Stimulated activated CD4-positive, alpha-beta T cell treated with anti-CD3 and anti-CD28 coated beads, Interleukin-12 subunit alpha, Interleukin-12 subunit beta, amount 100 ng/mL, for 48 hours (primary cell): ENCODE measurements at places on chromosomes 2 and 18.

DNA sequence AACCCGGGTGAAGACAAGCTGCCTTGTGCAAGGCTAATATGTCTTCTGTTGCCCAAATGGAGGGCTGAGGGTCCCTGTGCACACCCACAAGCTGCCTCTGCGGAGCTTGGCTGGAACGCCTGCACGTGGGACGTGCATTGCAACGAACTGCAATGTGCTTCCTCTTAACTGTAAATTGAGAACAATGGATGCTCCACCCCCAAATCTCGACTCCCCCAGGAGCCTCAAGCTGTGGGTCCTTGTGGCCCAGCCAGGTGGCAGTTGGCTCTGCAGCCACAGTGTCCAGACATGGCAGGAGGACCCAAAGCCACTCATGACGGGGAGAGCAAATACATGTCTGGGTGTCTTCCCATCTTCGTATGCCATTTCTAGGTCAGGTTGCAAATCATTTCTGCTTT lies 90.1 kb downstream of the TWIST2 start:
- DNase-seq = no peak

- no peak for DNase-seq
Measured at GRCh38 chr2:41068740-41069139, 616.9 kb upstream of the SLC8A1 start.

DNA sequence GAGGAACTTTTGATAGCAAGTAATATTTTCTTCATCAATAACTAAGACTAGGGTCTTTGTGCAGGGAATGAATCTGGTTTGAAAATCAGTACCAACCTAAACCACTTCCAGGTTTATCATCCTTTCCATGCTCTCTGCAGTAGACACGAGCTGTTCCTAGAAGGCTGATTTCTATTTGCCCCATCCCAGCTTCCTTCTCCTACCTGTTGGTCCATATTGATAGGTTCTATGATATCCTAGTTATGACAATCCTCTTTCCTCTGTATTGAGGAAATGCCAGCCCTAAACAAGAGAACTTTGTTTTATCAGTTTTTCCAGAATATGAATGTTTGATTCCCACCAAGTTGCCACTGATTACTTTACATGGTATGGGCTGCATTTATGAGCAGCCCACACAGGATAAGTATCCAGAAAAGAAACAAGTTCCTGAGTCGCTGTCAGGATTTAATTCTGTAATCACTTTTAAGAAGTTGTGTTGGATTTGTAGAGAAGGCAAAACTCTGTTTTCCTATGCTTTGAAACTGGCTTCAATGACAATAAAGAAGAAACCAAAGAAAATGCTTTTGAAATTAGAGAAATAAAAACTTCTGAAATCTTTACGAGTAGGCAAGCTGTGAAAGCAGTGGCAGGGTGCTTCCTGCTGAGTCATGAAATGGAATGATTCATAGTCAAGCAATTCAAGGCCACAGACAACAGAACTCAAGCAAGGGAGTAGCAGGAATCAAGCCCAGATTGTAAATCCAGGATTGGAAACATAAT lies 37.3 kb upstream of the TANK start:
- DNase-seq = no peak

DNA sequence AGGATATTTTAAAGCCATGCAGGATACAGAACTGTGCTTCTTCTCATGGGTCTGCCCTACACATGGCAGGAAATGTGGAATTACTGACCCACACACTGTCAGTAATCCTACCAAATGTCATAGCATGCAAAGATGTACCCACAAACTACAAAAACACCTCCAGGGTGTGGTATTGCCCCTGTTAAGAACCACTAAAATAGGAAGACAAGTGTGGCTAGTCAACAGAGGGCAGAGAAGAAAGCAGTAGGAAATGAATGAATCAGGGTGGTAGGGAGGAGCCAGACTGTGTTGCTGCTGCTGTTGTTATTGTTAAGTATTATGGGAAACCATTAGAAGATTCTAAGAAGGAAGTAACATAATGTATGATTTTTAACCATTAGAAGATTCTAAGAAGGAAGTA lies 556.7 kb upstream of the ACVR2A start:
- no peak for DNase-seq

DNA sequence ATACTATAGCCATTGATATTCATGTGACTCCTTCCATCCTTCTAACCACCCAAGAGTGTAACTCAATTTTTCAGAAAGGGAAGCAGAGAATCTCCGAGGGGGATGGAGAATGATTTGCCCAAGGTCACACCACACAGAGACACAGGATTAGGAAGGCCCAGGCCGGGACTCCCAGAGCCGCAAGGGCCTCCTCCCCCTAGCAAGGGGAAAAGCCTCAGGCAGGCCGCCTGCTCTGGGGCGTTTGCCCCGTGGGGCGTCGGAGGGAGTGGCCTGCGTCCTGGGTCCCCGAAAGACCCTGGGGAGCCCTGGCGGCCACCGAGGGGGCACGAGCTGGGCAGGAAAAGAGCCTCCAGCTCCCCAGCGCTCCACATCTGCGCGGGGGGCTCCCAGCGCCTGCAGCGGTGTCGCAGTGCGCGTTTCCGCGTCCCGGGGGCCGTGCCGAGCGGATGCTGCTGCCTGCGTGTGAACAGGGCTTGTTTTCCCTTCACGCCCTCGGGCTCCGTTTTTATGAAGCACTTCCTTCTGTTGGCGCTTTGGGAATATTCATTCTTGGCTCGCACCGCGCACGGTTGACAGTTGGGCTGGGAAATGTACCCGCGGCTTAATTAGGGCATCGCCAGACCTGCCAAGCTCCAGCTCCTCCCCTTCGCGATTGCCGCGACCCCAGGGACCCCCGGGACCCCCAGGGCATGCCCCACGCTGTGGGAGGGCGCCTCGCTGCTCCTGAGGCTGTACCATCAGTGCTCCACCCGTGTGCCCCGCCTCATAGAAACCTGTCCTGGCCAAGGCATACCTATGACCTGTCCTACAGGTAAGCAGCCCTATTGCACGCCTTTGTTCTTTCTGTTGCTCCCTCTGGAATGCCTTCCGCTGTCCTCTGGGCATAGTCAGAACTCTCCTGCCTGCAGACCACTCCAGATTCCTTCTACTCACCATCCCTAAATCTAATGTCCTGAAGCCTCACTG lies 158.9 kb upstream of the GLI2 start:
- DNase-seq = no peak

GRCh38 chr2:69041214-69041613 lies 28.2 kb downstream of the ANTXR1 start:
- DNase-seq = no peak

GRCh38 chr2:100606726-100607343 lies 44.0 kb downstream of the PDCL3 start:
- peak; percentile 50 for DNase-seq

GRCh38 chr18:36942264-36942663 lies 113.3 kb downstream of the KIAA1328 start:
- no peak for DNase-seq

- DNase-seq = no peak
Measured at GRCh38 chr18:4101009-4101408, 354.1 kb downstream of the DLGAP1 start.

- no peak for DNase-seq
Measured at GRCh38 chr18:50453014-50453680, 78.3 kb downstream of the SKA1 start.

DNA sequence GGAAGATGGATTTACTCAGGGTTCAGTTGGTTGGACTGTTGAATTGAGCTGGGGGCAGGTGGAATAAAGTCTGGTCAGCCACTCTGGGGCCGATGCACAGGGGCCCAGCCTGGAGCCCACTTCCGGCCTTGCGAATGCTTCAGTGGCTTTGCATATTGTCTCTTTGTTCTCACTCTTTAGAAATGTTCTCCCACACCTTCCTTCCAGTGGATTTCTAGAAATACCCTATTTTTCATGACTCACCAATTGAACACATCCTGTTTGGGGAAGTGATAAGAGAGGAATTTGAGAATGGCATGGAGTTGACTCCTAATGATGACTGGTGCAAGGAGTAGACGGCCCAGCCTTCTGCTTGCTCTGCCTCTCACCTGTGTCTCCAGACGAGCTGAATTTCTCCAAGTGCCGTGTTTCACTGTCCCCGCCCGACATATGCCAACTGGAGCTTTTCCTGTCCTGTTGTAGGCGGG lies 28.1 kb downstream of the ASAP2 start:
- DNase-seq = no peak

DNA sequence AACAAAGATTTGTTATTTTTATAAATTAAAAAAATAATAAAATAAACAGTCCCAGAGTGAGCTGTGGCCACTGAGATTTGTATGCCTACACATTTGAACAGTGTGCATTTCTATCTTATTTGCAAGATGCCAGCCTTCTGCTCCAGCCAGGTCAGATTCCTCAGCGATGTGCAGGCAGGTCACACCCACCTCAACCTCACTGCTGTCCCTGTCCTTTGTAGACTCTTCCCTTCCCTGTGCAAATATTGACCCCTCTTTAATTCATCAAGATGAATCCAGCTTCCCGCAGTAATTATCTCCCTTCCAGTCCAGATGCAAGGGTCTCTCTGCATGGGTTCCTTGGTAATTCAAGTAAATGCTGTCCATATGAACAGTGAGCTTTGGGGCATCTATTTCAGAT lies 256.2 kb downstream of the PIEZO2 start:
- no peak for DNase-seq

DNA sequence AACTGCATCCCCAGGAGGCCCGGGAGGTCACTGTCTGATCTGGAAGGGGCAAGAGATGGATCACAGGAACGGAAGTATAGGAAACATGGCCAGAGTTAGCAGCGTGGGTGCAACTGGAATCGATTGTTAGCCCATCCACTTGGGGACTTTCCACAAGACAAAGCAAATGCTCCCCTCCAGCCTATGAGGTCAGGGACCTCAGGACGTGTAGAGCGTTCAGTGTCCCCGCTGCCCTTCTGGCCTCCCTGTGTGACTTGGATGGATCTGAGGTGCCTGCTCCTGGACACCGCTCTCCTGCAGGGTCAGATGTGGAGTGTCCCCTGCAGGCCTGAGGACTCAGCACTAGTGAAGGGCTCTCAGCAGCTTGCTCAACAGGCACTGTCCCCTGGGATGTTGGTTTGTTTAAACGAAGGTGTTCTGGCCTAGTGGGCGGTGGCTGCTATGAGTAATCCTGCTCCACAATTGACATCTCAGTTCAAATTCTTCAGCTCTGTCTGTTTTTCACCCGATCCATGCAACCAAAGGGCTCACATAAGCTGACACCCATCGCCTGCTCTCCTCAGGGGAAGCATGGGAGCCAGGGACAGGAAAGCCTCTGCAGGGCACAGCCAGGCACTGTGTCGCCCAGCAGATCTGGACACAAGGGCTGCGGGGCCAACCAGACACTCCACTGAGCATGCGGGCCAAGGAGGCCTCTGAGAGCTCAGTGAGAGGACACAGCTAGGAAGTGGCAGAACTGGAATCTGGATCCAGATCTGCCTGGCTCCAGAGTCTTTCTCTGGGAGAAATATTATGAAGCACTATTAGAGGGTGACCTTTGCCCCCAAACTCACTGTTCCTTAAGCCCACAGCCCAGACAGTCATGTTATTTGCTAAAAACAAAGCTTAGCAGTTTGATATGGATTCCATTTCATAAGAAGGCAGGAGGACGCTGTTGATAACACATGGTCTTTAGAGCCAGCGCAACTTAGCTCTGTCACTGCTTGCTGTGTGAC lies 78.5 kb downstream of the RHOB start:
- DNase-seq = no peak

DNA sequence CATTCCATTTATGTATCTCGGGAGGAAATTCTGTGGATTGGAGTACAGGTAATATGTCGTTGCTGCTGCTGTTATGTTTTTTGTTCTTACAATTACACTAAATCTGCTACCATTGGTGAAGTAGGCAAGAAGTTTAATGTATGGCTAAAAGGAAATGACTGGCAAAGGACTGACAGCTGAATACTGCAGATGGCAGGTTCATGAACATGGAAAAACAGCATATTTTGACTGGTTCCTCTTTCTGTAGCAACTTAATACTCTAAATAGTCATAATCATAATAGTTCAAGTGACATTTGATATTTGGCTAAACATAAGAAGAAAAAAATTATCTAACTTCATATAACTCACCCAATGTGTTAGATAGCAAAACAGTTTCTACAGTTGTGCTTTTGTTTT lies 84.5 kb upstream of the PGAP1 start:
- DNase-seq = no peak

GRCh38 chr2:220946552-220946951 lies 625.6 kb downstream of the EPHA4 start:
- no peak for DNase-seq

DNA sequence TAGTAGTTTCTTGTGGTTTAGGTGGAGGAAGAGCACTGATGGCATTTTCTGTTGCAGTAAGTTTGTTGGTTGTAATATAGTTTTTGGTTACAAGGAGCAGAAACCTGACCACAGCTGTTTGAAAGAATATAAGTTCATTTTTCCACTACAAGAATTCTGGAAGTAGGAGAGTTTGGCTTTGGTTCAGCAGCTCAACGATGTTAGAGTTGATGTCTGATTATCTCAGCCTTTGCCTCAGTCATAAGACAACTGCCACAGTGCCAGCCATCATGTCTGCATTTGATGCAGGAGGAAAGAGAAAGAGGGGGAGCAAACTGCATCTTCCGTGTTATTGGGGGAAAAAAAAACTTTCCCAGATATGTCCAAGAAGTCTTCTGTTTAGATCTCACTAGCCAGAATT lies 119.1 kb downstream of the LYPD1 start:
- no peak for DNase-seq

GRCh38 chr2:227870710-227871374 lies 589 bp upstream of the DAW1 start:
- no peak for DNase-seq

DNA sequence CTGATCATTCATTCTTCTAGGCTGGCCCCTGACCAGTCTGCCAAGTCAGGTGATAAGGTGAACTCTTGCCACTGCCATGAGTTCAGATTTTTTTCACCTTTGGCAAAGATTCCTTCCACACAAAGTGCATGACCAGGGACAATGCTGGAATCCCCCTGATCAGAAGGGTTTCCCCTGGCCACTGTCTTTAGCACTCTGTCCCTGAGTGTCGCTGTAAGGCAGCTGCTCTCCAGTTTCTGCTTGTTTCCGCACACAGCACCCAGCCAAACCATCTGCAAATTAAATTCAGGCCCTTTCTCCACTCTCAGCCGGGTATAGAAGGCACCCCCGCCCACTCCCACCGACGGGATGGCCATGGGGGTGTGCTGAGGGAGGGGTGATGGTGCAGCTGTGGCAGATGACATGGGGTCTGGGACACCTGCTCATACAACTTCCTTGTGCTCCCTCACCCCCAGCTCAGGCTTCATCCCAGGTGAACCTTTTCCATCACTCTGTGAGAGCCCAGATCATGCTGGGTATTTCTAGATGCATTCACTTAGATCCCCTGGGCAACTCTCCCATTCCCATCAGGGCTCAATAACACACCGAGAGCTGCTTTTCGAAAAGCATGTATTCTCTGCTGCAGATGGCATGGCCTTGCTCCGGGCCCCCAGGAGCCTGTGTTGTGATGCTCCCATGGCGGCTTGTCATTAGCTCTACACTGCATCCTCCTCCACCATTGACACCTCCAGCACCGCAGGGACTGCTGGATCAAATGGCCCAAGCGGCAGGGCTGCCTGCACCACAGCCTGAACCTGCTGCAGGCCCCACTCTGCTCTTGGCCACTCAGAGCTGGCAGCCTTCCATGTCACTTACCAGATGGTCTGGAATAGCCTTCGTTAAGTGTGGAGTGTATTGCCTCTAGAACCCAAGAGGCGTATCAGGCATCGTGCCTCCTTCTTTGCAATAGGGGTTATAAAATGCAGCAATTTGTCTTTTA lies 52.3 kb upstream of the ROCK2 start:
- no peak for DNase-seq
